Fibroblast of the aortic adventitia (primary cell): ENCODE measurements at places on chromosomes 12 and 14. TPM values are rescaled to one million over a fixed set of nuclear protein-coding genes. Genes with fewer than 3 reads are reported as not detected.

DNA sequence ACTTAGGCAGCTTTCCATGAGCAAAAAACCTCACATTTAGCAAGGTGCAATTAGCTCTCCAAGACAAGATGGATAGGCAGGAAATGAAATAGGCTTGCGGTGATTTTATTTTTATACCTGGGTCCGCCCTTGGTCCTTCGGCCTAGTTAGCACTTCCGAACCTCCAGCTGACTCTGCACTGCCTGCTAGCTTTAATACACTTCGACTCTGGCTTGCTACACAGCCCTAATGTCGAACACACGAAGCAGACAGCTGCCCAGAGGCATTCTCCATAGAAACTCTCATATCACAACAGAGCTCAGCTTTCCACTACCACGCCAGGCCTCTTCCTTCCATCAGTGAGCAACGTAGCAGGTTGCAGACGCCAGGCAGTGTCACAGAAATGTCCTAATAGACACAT is 688.0 kb downstream of the VRK1 start:
- DNase-seq = no peak

DNA sequence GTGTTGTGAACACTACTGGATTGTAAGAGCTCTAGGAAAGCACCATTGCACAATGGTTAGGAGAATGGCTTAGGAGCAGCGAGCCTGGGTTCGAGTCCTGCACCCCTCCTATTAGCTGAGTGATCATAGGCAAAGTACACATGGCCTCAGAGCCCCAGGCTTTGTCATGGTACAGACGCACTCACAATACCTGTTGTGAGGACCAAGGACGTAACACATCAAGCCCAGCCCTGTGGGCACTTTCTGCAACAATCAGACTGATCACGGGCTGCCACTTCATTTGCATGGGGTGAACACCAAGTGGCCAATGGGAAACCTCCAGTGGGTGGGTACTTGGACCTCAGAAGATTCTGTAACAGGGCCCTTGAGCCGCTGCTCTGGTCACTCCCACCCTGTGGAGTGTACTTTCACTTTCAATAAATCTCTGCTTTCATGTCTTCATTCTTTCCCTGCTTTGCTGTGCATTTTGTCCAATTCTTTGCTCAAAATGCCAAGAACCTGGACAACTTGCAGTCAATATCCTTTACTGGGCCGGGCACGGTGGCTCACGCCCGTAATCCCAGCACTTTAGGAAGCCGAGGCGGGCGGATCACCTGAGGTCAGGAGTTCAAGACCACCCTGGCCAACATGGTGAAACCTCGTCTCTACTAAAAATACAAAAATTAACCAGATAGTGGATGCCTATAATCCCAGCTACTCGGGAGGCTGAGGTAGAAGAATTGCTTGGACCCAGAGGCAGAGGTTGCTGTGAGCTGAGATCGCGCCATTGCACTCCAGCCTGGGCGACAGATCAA is 28.2 kb downstream of the GLRX5 start:
- DNase-seq = peak; percentile 63

GRCh38 chr12:20487519-20487918 is 119.2 kb downstream of the PDE3A start:
- DNase-seq = no peak

- no peak for DNase-seq
Measured at GRCh38 chr12:2465681-2466080, 329.1 kb upstream of the FKBP4 start.

DNA sequence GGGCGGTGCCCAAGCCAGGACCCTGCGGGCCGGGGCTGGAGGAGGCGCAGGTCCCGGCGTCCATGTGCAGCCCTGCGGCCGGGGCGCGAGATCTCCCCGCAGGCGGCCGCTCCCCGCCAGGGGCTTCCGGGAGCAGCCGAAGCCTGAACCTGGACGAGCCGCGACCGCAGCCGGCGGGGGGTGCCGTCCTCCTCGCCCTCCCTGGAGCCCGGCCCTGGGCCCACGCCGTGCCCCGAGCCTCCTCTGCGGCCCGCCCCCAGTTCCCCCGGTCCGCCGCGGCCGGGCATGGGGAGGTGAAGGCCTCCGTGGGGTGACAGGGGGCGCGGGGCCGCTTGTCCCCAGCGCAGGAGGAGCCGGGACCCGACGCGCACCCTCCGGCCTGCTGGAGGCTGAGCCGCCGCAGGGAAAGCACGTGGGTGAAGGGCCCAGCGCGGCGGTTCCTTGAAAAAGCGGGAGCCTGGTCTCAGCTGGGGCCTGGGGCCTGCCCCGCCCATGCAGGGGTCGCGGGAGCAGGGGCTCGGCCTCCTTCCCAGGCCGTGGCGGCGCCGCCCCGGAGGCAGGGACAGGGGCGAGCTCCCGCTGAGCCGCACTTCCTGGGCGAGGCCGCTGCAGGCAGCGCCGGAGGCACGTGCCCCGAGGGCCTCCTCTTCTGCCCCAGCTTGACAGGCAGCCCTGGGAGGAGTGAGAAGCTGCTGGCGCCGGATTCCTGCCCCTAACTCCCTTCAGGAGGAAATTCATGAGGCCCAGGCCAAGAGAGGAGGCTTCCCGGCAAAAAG is 55.6 kb upstream of the PPP2R5C start:
- peak; percentile 16 for DNase-seq

OR6C3 gene
- total RNA-seq = not detected in 2 replicates

TSPAN19 gene
- 1.7 TPM in 1 of 2 replicates, not detected in the other for total RNA-seq

DIO3 gene
- not detected in 2 replicates for total RNA-seq

ERBB3 gene
- 1.2 and 1.5 TPM in 2 replicates for total RNA-seq

SLC39A2 gene
- total RNA-seq = 0.18 TPM in 1 of 2 replicates, not detected in the other

ACSM4 gene
- not detected in 2 replicates for total RNA-seq

LARP4 gene
- total RNA-seq = 33.8 and 47.5 TPM in 2 replicates
